ENCODE measurements at places on chromosomes 7 and 10.
A peak's percentile ranks its signal among the peaks of the same experiment; 100 is the strongest.

- no peak for DNase-seq
These were observed 103.7 kb upstream of the ANKRD1 start for GRCh38 chr10:91024541-91024940.

- DNase-seq, result no peak
These were observed 30.9 kb downstream of the AGR3 start for GRCh38 chr7:16850614-16851466.

DNA sequence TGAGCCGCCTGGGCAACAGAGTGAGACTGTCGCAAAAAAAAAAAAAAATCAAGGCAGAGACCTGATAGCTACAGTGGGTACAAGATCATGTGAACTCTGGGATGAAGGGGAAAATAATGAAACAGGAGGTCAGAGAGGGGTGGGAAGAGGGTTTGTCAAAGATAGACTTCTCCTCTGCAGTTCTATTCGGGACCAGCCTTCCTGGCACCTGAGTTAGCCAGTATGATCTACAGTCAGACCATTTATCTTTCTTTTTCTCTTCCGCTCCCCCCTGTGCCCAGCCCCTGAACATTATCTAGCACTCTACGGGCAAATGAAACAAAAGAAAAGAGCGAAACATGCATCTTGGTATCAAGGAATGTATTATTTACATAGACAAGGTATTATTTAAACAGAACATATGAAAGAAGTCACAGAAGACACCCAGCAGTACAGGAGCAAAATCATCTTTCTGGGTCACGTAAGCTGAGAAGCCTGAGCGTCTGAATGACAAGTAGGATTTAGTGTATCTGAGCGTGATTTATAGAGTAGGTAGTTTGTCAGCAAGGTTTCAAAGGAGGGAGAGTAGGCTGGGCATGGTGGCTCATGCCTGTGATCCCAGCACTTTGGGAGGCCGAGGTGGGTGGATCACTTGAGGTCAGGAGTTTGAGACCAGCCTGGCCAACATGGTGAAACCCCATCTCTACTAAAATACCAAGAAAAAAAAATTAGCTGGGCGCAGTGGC lies 109.0 kb downstream of the PRKCQ start:
- DNase-seq, result no peak

DNA sequence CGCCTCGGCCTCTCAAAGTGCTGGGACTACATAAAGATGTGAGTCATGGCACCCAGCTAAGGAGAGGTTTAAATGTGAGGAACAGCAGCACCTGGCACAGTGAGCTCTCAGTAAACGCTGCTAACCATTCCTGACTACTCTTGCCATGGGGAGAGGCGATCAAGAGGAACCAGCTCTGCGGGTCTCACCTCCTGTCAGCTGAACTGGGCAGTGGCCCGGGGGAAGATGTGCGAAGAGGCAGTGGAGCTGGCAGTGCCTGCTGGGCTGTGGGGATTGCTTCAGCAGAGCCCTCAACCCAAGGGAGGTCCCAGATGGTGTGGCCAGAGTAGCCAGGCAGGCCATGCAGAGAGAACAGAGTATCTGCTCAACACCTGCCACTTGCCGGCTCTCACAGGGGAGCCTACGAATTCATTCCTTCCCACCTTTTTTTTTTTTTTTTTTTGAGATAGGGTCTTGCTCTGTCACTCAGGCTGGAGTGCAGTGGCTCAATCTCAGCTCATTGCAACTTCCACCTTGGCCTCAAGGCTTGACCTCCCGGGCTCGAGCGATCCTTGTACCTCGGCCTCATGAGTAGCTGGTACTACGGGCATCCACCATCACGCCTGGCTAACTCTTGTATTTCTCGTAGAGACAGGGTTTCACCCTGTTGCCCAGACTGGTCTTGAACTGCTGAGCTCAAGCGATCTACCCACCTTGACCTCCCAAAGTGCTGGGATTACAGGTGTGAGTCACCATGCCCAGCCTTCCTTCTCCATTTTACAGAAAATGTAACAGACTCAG lies 6.8 kb downstream of the POLM start:
- DNase-seq, result peak; percentile 46

GRCh38 chr10:117005527-117006055 lies 604 bp upstream of the SHTN1 start:
- peak; percentile 45 for DNase-seq

DNA sequence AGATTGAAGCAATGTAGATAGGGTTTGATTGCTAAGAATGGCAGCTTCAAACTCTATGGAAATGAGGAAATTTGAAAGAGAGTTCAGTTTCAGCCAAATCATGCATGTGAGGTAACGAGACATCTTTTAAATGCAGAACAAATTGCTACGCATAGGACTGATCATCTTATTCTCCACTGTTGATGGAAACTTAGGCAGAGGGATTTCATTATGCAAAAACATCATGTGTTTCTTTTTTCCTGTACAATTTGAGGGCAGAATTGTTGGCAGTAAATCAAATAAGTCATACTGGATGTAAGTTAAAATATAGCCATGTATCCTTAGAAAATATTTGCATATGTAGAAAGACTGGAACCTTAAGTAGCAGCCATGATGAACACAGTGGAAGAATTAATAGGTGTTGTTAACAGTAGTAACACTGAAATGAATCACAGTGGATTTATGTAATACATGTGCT lies 327.4 kb downstream of the CDK14 start:
- no peak for DNase-seq

DNA sequence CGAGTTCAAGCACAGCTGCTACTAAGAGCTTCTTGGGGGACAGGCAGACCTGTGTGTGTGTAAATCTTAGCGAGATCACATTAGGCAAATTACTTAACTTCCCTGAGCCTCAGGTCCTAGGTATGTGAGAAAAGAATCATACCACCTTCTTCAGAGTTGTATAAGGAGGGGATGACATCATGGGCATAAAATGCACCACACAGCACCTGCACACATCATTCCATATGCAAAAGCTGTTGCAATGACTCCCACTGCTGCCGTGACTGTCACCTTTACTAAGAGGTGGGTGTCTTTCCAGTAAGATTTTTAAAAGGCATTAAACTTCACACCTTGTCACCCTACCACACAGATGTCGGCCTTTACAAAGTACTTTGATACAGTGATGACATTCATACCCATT lies 146.0 kb downstream of the FANK1 start:
- DNase-seq, result peak; percentile 91

DNA sequence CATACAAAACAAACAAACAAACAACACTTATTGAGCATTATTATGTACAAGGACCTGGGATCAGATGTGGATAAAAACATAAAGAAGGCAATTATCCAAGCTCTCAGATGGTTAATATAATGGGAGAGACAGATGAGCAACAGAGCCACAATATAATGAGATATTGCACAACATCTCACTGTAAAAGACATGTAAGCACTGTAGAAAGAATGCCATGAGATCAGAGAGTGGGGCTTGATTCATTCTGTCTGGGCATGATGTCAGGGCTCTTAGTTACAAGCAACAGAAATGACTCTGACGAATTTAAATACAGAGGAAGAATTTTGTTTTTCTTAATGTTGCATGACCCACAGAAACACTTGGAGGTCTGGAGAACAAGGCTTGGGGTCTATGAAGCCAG lies 164.7 kb upstream of the PLXDC2 start:
- peak; percentile 67 for DNase-seq

GRCh38 chr7:154388999-154389398 lies 336.8 kb downstream of the DPP6 start:
- DNase-seq, result no peak

- DNase-seq, result peak; percentile 100
These were observed 51.4 kb upstream of the EGFR start for GRCh38 chr7:54967377-54967776.

GRCh38 chr7:106063024-106063423 lies 49.1 kb downstream of the SYPL1 start:
- DNase-seq, result no peak
